ENCODE measurements at places on chromosomes 4 and X.

DNA sequence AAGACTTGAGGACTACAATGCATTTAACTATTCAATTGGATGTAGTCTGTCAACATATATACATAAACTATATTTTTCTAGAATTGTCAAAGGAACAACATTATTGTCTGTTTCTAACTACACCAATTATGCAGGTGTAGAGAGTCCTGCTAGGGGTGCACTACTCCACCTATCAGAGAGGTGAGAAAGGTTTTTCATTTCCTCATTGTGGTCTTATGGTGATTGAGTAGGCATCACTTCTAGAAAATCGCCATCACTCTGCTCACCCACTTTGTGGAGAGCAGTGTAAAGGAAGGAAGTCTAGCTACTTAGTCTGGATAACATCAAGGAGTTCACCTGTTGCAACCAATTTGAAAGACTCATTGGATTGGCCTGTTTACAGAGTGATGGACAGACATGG, 4.4 kb upstream of the ADH1C start:
- no peak for DNase-seq

- peak; percentile 84 for DNase-seq
These were observed 593 bp downstream of the SH3RF1 start for GRCh38 chr4:169269916-169270809.

- no peak for DNase-seq
These were observed 21.6 kb downstream of the SYNPO2 start for GRCh38 chr4:118910221-118910620.

DNA sequence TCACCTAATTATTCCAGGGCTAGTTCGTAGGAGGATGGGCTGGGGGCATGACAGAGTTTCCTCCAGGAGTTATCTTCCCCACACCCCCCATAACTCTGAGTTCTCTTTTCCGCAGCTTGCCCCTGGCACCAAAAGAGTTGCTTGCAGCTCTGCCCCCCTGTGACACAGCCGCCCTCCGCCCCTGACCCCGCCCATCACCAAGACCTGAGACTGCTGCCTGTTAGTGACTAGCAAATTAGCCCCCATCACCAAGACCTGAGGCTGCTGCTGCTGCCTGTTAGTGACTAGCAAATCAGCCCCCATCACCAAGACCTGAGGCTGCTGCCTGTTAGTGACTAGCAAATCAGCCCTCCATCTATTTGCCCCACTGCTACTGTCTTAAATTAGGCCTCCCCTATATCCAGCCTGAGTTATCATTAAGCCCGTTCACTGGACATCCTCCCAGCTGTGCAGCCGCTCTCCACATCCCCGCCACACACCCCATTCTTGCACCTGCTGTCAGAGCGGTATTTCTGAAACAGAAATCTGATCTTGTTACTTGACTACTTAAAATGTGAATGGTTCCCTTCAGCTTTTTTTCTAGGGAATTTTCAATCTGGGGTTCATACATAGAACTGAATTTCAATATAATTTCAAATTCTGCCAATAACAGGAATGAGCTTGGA, 1.5 kb upstream of the PAPSS1 start:
- DNase-seq, result no peak

DNA sequence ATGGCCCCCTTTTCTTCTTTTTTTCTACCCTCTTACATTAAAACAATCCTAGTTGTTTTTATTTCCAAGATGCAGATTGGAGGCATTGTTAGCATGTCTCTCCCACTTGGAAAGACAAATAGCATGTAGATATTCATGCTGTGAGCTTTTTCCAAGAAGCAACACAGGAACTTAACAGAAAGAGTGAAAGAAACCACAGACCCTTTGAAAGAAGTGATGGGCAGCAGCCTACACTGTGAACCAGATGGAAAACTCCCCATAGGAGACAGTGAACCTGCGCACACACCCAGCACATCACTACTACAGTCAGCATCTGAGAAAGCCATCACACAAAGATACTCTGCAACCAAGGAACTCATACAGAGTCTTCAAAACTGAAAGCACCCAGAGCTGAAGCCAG, 17.8 kb downstream of the CT47C1 start:
- no peak for DNase-seq

DNA sequence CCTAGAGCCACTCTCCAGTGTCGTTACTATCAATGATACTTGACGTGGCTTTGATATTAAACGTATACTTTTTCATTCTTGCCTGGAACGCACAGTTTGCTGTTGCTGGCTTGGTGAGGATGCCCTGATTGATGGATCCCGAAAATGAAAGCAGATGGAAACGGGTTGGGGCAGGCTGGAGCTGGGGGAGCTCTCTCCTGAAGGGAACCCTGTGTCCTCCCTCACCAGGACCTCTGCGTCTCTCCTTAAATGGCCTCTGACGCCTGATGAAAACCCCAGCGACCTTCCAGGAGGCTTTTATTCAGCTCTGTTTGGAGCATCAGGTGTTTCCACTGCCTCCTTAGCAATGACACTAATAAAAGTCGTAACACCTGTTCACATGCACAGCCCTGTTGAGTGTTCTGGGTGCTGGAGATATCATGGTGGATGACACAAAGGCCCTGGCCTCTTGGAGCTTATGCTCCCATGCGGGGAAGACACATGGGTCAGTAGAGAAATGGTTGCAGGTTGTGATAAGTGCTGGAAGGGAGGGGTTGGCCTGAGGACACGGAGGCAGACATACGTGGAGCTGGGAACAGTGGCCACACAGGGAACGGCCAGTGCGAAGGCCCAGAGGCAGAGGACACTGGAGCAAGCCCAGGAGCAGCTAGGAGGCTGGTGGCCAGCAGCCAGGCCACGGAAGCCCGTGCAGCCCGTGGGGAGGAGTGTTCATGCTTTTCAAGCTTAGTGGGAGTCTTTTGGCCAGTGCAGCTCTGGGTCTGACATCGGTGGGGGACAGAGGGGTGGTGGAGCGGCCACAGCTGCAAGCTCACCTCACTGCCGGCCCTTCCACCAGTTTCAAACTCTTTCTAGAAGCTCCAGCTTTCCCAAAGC, 7.5 kb downstream of the MSANTD1 start:
- no peak for DNase-seq

DNA sequence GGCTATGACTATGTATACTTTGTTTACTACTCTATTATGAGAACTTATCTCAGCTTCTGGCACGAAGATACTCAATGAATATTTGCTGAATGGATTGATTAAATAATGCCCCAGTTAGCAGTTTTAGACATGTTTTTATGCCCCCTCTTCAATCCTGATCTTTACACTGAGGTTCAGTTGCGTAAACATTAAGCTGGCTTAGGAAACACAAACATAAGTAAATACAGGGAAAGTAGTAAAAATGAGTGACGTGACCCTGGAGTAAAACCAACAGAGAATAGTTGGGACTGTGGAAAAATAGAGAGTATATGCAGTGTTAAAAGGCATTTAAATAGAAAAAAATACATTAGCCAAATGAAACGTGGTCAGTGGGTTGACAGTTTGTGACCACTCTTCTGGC, 387.0 kb upstream of the ACTRT1 start:
- no peak for DNase-seq

DNA sequence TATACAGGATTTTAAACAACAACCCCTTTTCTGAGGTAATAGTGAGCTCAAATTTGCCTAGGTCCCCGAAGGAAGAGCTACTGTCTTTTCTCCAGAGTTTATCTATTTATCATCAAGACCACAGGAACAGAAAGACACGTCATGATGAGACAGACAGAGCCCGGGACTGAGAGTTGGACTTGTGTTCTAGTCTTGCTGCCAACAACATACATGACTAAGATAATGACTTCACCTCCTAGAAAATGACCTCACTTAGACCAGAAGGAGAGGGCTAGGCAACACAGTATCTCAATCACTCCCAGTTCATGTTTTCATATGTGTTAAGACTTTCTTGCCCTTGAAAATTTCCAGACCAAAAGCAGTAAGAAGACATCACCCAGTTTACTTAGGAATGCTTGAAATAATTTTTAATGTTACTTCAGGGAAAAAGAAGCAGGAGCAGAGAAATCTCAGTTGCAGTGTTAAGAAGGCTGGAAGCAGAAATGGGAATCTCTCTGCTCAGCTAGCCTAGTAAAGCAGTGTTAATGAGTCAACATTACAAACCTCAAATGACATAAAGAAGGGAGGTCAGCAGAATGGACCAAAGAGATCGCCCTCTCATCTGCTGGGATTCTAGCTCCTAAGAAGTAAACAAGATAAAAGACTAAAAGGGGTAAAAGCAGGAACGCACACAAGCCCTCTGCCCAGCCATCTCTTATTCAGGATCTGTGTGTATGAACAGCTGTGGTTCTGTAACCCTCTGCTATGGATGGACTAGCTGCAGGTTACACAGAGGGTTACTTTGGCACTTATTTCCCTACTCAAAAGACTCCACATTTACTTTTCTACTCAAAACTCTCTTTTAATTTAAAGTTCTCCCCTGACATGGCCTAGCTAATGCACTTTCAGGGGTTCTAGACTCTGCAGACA, 24.8 kb downstream of the PDGFC start:
- no peak for DNase-seq

DNA sequence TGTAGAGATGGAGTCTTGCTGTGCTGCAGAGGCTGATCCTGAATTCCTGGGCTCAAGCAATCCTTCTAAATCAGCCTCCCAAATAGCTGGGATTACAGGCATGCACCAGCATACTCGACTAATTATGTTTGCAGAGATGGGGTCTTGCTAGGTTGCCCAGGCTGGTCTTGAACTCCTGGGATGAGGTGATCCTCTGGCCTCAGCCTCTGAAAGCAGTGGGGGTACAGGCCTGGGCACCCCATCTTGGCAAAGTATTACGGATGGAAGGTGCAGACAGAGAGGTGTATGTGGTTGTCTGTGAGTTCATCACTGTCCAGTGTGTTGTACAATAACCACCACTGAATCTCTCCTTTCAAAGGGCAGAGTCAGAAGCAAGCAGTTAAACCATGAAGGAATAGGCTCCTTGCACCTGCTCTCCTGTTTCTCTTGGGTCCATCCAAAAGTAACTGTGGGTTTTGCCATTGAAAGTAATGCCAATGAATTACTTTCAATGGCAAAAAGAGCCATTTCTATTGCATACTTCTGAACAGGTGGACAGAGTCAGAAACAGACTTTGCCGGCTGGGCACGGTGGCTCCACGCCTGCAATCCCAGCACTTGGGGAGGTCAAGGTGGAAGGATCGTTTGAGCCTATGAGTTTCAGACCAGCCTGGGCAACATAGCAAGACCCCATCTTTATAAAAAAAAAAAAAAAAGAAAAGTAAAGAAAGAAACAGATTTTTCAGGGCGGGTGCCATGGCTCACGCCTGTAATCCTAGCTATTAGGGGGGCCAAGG, 7.0 kb upstream of the AKAP17A start:
- DNase-seq, result no peak

GRCh38 chr4:67122029-67122428, 423.3 kb downstream of the CENPC start:
- DNase-seq, result peak; percentile 3

DNA sequence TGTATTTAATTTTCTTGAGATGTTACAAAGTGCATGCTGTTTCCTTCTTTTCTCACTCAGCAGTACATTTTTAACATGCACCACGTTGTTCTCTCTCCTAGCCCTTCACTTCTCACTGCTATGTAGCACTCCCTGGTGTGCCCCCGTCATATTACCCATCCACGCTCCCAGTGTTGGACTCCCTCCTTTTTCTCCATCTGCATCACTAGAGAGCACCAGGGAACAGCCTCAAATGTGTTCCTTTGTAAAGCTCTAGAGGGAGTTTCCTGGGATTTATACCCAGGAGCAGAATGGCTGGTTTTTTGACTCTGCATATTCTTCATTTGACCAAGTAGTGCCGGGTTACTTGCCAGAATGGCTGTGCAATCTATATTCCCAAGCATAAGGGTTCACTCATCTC, 240.3 kb upstream of the ANXA3 start:
- no peak for DNase-seq

DNA sequence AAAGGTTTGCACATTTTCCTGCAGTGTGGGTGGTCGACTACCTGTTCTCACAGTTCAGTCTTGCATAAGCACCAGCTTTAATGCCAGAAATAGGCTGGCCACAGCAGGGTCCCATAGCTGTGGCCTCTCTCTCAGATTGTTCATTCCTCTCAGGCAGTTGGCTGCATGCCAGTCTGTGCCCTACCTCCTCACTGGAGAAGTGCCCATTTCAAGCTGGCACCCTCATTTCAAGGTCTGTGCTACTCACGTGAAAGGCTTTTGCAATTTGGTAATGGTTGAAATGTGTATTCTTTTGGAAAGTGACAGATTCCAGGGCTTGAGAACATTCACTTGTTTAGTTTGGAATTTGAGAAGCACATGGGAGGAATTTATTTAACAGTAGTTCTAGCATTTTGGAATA, 28.9 kb upstream of the MTMR1 start:
- no peak for DNase-seq

DNA sequence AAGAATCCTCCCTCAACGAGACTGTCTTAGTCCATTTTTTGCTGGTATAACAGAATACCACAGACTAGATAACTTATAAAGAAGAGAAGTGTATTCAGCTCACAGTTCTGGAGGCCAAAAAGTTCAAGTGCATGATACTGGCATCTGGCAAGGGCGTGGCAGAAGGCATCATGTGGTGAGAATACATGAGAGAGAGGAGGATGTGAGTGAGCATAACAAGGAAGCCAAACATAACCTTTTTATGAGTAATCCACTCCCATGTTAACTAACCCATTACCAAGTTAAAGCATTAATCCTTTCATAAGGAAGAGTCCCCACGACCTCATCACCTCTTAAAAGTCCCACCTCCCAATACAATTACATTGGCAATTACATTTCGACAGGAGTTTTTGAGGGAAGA, 504.6 kb downstream of the IQCM start:
- DNase-seq, result no peak

- no peak for DNase-seq
These were observed 127.8 kb downstream of the DDX53 start for GRCh38 chrX:23127586-23127985.

DNA sequence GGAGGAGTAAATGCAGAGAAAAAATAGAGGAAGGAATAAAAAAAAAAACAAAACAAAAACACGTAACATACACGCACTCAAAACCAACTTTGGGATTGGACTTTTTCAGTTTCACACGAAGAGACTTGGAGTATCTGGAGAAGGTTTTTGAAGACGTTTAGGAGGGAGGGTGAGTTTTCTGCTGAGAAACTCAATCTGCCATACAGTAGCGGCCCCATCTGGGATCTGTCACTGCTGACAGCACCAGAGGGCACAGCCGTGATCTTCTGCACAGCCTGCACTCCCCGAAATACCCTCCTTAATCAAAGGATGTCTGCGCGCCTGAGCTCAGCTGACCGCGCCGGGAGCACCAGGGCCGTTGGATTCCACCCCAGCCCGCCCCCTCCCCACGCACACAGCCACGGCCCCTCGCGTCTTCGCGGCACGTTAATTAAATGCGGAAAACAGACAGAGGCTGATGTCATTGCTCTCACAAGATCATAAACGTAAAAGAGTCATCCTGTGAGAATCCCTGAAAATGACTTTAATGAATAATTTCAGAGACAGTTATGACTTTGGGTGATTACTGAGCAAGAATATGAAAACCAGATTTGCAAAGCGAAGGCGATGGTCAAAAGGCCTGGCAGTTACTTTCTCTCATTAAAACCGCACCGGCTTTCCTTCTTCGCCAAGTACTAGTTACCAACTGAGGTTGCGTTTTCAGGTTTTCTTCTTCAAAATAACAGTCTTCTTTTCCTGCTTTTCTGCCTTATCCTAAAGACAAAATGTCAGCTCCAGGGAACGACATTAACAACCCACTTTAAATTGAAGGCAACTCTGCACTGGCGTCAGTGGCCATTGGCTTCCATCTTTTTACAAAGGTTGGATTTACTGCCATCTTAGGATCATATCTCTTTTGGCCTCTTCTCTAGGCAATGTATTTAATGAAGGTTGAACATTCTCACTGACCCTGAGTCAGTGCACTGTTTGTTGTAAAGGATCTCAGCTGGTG, 10.6 kb downstream of the HAND2 start:
- DNase-seq, result no peak
